ENCODE measurements at places on chromosomes 6 and 20. TPM values are rescaled to one million over a fixed set of nuclear protein-coding genes. Genes with fewer than 3 reads are reported as not detected.

DEFB124 gene
- total RNA-seq: not detected

NKX2-4 gene
- not detected for total RNA-seq

BRD2 gene
- 93.0 TPM for total RNA-seq

MATN4 gene
- total RNA-seq: not detected

TSHZ2 gene
- 3.1 TPM for total RNA-seq

TRIM15 gene
- total RNA-seq: not detected

TRAM2 gene
- total RNA-seq: 180 TPM

CASS4 gene
- 0.23 TPM for total RNA-seq
